NCI-H1436 (cell line): ENCODE measurements at places on chromosomes 13 and 19.

- no peak for DNase-seq
Observed at GRCh38 chr19:31312009-31312676, 37.1 kb downstream of the TSHZ3 start.

- DNase-seq = no peak
Observed at GRCh38 chr13:29315847-29316246, 279.6 kb downstream of the SLC7A1 start.

- no peak for DNase-seq
Observed at GRCh38 chr19:11574689-11575088, 2.8 kb downstream of the ACP5 start.

DNA sequence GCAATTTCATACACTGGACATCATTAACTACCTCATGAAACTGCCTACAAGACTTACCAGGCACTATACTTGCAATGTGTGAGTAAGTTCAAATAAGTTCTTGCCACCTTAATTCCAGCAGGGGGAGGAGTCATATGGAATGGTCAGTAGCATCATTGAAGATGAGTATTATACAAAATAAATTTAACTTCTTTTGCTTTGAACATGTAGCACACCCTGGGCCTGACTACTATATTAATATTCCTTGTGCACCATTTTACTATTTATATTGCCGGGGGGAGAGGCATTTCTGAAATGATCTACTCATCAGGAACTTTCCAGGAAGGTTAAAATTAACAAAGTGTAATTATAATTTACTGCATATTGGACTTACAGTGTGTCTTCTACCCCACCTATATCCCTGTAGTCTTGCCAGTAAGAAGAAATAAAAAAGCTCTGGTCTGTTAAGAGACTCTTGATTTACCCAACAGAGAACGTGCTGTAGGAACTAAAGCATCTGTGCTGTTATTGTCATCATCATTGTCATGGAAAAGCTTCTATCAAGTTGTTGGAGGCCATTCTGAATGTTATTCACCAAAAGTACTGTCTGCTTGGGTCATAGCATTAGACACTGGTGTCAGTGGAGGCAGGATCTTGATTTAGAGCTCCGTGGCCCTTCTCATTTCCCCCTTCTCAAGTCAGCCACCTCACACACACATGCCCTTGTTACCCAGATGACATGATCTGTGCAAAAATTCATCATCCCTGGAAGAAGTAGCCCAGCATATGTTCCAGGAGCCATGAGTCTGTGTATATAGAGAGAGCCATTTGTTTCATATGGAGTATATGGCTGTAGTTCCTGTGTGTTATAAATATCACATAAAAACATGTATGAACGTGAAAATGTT is 147.1 kb downstream of the MTUS2 start:
- DNase-seq = no peak

- no peak for DNase-seq
Observed at GRCh38 chr13:90154311-90154960, 1193.1 kb upstream of the MIR17HG start.

GRCh38 chr13:96650301-96650886 is 343.9 kb downstream of the OXGR1 start:
- DNase-seq = no peak

- DNase-seq = no peak
Observed at GRCh38 chr19:2421581-2422306, 5.6 kb downstream of the TIMM13 start.

DNA sequence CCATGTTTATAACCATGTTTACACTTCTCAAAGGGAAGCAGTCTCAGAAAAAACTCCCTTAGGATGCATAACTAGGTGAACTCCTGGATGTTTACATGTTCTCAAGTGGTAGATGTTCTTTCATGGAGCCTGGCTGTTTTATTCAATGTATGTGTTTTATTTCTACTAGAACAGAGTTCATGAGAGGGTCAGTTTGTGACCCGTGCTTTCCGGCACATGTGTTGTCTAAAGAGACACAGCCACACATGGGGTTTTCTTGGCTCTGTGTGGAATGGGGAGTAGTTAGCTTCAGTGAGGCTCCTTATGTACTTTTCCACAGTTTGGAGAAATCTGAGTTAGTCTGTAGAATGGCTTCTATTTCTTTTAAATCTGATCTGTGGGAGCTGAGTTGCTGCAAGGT is 60.9 kb downstream of the ATP8A2 start:
- no peak for DNase-seq

DNA sequence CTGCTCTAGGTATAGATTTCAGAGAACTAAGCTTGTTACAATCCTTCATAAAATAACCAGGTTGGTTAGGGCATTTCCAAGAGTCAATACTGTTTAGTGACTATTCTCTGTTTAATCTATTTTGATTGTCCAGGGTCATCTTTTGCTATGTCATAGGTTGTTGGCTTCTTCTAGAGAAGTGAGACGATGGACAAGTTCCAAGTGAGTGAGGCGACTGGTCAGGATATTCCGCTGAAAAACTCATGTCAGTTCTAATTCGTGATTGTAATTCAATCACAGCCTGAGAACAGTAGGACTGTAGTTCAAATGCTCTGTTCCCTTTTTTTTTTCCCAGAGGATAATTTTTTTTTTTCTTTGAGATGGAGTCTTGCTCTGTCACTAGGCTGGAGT is 15.8 kb upstream of the ALOX5AP start:
- no peak for DNase-seq

DNA sequence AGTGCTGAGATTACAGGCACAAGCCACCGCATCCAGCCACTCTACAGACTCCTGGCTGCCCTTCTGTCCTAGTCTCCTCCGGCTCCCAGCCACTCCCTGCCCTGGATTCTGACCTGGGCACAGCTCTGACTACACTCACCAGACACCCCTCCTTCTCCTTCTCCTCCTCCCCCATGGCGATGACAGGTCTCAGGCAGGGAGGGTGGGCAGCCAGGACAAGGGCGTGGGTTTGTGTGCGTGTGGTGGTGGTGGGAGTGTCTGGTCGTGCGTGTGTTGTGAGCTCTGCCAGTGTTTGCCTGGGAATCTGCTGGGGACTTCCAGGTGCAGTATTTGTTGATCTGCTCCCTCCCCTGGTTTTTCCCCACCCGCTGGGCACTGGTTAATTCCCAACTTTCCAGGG is 3.0 kb upstream of the NCCRP1 start:
- no peak for DNase-seq

GRCh38 chr13:27665333-27665732 is 43.6 kb downstream of the POLR1D start:
- no peak for DNase-seq

DNA sequence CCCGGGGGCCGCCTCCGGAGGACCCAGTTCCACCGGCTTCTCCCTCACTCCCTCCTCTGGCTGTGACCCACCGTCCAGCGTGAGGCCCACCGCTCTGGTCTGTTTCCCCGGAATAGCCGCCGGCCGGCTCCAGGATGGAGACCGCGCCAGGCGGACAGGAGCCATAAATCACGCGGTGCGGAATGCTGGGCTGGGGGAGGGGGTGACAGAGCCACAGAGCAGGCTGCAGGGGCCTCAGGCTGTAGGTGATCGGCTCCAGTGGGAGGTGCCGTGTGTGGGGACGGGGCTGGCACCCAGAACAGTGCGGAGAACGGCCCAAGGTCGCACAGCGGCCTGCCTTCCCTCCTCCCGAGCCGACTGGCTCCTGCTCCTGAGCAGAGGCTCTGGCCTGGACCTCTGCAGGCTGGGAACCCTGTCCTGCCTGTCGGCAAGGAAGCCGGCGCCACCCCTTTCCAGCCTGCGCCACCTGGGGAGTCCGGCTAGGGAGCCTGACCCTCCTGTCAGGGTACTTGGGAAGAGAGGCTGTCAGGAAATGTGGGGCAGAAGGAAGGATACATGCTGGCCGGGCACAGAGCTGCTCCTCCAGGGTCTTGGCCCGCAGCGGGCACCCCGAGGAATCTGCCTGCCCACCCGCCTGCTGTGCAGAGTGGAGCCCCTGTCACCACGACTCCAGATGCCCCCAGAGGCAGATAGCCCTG is 8.3 kb downstream of the PIAS4 start:
- no peak for DNase-seq

DNA sequence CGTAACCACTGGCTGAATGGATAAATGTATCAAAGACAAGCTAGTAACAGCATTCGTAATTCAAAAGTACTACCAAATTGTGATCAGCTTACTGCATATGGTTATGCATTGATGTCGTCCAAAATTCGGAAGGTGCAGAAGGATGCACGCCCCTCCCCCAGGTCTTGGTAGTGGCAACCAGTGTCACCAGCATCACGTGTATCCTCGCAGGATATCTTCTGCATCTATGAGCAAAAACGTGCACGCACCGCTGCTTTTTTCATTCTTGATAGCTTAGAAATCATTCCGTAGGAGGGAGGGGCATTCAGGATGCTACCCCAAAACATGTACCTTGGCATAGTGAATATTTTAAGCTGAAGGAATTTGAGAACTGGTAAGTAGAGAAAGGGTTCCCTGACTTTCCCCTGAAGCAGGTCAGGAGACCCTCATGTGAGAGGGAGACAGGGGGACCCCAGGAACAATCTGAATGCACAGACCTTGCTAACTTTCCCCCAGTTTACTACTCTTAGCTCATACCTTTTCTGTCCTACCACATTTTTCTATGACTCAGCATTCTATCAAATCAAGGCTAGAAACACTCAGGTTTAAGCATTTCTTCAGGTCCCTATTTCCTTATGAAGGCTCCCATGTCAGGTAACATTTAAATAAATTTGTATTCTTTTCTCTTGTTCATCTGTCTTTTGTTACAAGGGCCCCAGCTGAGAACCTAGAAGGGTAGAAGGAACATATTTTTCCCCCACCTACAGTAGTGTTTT is 61.2 kb upstream of the TM9SF2 start:
- DNase-seq = no peak

- no peak for DNase-seq
Observed at GRCh38 chr13:41145136-41145908, 12.7 kb upstream of the KBTBD6 start.

DNA sequence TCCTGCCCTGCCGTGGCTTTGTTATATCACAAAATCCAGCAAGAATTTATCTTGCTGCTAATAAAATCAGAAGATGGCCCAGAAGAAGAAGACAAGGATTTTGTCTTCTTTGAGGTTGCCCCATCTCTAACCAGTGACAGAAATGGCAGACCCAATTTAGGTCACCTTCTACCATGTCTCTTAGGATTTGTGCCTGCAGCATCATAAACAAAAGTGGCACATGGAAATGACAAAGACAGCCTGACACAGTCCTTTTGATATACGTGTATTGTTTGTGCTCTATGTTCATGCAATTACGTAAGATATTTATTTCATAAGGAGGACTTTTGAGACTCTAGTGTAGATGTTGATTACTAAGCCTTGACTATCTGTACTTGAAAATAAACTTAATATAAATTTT is 135.9 kb upstream of the TMTC4 start:
- DNase-seq = no peak

- DNase-seq = peak; percentile 93
Observed at GRCh38 chr19:510606-511100, 3.4 kb downstream of the TPGS1 start.

- no peak for DNase-seq
Observed at GRCh38 chr19:19613506-19613905, 5.0 kb downstream of the PBX4 start.

GRCh38 chr13:38093425-38093824 is 223.9 kb upstream of the TRPC4 start:
- no peak for DNase-seq

GRCh38 chr13:87677496-87678371 is 6.6 kb downstream of the SLITRK5 start:
- DNase-seq = no peak

GRCh38 chr19:47109541-47110375 is 3.8 kb downstream of the ZC3H4 start:
- peak; percentile 18 for DNase-seq

- no peak for DNase-seq
Observed at GRCh38 chr19:50669302-50670101, 20.3 kb downstream of the C19orf81 start.

- DNase-seq = peak; percentile 67
Observed at GRCh38 chr19:12757544-12758274, 6.1 kb downstream of the BEST2 start.

GRCh38 chr13:95185851-95186250 is 115.4 kb downstream of the ABCC4 start:
- no peak for DNase-seq

GRCh38 chr13:28001049-28001448 is 12.6 kb upstream of the URAD start:
- no peak for DNase-seq

- DNase-seq = no peak
Observed at GRCh38 chr19:48378194-48378570, 13.2 kb downstream of the KDELR1 start.

GRCh38 chr13:31545616-31546015 is 193.7 kb upstream of the RXFP2 start:
- no peak for DNase-seq

GRCh38 chr13:101757446-101758039 is 305.1 kb downstream of the ITGBL1 start:
- DNase-seq = peak; percentile 57

GRCh38 chr19:41792513-41793413 is 3.6 kb upstream of the CEACAM3 start:
- DNase-seq = no peak

DNA sequence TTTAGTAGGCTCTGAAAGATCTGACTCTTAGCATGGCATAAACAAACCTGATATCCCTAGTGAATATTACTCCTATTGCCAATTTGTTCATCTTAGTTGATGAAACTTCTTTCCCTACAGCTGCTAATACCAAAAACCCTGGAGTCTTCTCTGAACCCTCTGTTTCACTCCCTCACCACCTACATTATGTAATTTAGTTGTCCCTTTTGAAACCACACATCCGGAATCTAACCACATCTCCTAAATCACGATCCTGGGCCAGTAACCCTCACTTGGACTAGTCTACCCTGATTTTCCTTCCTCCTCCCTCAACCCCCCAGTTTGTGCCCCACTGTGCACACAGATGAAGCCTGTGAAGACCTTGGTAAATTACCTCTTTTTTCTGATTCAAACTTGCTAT is 1.2 kb downstream of the ZNF256 start:
- DNase-seq = no peak

DNA sequence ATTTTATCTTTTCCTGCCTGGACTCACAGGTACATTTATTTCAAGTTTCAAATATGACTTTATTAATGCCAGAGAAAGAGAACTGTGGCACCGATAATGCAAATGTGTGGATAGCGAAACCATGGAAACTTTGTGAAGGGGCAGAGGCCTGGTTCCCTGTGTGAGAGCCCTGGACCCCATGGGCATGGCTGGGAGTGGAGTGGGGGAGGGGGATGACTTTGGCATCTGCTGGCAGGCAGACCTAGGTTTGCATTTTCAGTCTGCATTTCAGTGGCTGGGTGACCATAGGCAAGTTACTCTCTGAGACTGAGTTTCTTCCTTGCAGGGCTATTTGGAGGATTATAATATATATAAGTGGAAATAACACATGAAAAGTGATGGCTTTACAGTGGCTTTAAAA is 163.8 kb upstream of the TMTC4 start:
- DNase-seq = no peak
